ENCODE measurements at places on chromosomes 13 and 19.

DNA sequence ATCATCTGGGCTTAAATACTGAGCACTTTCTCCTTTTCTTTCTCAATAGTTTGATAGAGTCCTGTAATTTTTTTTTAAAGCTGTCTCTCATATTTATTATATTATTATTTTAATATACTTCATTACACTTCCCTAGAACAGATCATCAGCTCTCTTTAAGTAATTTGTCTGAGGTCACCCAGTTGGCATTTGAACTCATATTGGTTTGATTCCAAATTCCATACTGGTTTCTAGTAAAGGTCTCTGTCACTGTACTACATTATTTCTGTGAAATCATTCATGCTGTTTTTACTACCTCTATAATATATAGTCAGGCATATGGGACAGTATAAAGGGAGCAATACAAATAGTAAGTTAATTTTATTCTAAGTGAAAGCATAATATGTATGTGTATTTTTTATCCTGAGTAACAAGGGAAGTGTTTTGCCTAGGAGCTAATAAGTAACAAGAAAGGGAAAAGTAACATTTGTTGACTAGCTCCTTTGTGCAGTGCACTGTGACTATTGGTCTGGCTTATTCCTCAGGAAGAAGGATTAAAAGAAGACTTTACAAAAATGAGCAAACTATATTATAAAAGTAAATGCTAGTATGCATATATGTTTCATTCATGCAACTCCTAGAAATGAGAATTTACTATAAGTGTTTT lies 14.3 kb downstream of the LPAR6 start:
- no peak for DNase-seq

GRCh38 chr13:59846845-59847620 lies 316.7 kb downstream of the DIAPH3 start:
- DNase-seq, result no peak

DNA sequence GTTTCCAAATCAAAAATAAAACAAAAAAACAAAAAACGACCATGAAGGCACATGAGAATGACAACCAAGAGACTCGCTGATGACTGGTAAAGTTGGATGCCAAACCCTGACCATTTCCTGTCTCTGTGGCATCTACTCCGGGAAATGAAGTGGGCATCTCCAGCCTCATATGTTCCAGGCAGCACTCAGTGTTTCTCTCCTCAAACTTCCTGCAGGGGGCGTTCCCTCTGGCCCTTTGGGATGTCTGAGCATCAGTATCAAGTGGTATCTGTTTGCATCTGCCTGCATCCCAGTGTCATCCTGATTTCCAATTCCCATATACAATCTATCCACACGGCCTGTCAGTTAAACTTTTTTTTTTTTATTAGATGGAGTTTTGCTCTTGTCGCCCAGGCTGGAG lies 9.8 kb upstream of the SIGLEC12 start:
- DNase-seq, result no peak

- DNase-seq, result no peak
These were observed 49.9 kb downstream of the SOX21 start for GRCh38 chr13:94662274-94662945.

GRCh38 chr19:13727798-13728197 lies 36.5 kb upstream of the MRI1 start:
- DNase-seq, result no peak

DNA sequence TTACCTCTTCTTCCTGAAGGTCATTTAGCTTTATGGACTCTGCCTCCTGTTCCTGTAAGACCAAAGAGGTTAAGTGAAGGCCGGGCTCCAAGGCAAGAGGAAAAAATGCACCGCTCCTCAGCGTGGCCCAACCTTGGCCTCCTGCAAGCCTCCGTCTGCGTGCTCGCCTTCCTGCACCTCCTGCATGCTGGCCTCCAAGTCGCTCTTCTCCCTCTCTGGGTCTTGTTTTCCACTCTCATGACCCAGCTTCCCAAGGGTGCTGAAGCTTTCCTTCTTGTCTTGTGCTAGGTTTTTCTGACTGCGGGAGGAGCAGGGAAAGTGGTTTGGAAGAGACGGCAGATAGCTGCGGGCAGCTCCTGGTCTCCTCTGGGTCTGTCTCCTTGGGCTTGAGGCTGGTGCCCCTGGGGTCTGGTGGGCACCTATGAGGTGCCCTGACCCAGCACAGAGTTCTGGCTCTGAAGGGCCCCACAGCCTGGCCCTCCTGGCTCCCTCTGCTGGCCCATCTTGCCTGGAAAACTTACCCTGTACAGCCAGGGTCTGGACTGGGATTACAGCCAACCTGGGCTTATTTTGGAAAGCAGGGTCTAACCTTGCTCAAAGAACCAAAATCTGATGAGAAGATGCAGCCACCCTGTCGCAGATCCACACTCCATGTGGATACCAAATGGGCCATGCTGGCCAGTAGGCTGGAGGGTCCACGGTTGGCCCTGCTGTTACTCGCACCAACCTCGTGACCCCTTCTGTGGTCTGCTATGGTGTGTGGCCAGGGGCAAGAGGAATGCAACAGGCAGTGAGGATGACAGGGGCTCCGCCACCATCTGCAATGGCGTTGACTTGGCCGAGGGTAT lies 5.2 kb downstream of the C13orf46 start:
- DNase-seq, result no peak

- DNase-seq, result no peak
These were observed 16.3 kb downstream of the MPND start for GRCh38 chr19:4359627-4360000.

DNA sequence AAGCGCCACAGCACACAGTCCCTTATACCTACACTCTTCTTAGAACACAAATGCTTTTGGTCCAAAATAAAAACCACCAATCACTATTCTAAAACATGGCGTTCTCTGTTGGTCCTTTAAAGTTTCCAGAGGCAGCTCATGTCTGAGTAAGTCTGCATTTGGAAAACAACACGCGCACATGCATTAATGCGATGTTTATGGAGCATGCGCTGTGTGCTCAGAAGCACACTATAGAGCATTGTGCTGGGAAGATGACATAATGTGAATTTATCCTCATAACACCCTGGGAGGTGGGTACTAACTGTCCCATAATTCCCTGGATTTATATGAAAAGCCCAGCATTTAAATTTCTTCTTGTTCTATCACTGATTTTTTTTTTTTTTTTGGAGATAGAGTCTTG lies 10.7 kb downstream of the ZNF682 start:
- no peak for DNase-seq

DNA sequence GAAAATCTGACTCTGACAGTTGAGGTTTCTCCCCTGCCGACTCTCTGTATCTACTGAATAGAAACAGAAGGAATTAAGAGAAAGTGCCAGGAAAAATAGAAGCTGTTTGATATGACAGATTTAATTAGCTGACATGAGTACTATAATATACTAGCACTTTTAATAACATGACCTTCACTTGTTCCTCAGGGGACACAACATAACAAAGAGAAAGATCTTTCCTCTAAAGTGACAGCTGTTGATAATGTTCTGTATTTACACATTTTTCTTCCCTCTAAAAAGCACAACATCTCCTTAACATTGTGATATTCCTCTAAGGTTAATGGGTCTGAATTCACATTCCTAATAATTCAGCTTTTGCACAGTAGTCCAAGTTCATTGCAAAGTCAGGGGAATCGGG lies 1136.0 kb downstream of the PCDH17 start:
- no peak for DNase-seq

DNA sequence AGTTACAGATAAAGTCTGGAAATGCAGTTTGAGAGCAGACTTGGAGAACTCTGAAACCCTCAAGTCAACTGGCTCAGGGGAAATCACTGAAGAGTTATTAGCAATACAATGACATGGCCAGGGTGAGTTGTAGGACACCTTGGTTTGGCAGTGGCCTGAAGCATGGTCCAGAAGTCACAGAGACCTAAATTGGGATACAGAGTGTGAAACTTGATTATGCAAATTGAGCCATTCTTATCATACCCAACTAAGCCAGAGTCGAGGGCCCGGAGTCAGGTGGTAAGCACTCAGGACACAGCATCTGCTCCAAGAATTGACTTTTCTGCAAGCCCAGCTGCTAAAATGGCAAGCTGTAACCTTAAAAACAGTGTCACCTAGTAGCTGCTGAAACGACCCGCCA lies 224.5 kb downstream of the DCLK1 start:
- no peak for DNase-seq

GRCh38 chr13:24052547-24053518 lies 107.7 kb upstream of the SPATA13 start:
- no peak for DNase-seq

GRCh38 chr19:56508290-56508778 lies 679 bp downstream of the ZNF471 start:
- no peak for DNase-seq

DNA sequence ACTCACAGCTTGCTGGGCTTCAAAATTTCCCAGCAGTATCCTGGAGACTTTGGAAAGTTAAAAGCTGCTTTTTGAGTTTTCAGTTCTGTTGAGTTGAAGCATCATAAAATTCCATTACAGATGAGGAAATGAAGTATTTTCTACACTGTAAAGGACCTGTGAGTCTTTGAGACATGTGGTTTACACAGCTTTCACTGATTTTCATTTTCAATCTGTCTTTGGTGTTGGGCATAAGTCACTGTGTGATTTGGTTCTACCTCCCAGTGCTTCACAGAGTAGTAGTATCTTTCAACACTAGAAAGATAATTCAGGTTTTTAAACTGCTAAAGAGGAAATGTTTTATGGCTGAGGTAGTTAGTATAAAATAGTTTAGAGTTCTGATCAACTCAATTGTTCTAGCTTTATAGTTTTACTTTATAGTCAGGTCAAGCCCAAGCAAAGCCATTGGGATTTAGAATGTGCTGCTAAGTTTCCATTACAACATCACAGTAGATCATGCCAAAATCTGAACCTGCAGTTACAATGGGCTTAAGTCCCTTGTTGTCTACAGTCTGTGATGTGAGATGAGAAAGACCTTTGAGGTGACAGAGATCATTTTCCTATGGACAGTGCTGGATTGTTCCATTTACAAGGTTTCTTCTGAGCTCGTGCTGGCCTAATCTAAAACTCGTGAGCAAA lies 161.6 kb downstream of the FLT1 start:
- no peak for DNase-seq

DNA sequence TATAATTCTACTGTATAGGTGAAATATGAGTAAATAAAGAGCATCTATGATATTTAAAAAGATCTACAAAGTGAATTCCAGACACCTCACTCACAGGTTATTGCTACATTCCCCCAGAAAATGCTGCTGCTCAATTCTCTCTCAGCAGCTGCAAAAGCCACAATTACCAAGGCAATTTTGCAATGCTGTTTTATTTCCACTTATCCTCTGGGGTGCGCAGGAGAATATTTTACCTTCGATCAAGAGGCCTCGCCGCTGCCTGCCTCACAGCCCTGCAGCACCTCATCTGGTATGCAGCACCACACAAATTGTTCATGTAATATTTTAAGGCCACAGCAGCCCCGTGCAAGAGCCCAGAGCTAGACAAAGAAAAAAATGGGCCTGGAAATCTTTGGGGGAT lies 333.2 kb downstream of the DNAJC15 start:
- no peak for DNase-seq

DNA sequence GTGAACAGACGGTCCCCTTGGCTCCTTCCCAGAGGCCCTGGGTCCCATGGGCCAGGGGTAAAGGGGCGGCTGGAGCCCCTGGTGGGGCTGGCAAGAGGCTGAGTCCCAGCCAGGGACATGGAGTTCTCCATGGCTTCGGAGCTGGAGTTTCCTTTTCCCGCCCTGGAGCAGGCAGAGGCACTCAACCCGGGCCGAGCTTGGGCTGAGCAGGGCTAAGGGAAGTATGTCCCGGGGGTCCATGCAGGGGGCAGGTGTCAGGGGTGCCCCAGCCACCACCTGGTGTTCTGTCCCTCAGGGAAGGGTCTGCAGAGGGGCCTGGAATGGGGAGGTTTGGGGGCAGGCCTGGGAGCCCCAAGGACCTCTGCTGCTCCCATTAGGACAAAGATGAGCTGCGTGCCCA lies 54.0 kb upstream of the TPM4 start:
- DNase-seq, result no peak

DNA sequence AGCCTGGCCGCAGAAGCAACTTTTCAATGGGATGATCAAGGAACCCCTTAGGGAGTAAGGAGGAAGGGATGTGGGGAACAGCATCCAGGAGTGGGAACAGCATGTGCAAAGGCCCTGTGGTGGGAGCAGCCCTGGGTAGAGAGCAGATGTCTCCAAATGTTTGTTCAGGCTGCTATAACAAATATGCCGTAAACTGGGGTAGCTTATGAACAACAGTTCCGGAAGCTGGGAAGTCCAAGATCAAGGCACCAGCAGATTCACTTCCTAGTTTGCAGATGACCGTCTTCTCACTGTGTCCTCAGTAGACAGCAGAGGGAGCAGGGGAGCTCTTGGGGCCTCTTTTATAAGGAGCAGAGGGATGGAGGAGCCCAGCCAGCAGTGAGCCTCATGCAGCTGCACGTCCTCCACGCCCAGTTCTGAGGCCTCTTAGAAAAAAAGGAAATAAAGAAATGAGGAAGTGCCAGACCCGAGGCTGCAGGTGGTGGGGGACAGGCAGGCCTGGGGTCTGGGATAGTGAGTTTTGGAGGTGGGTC lies 4.2 kb upstream of the LRRC25 start:
- no peak for DNase-seq

DNA sequence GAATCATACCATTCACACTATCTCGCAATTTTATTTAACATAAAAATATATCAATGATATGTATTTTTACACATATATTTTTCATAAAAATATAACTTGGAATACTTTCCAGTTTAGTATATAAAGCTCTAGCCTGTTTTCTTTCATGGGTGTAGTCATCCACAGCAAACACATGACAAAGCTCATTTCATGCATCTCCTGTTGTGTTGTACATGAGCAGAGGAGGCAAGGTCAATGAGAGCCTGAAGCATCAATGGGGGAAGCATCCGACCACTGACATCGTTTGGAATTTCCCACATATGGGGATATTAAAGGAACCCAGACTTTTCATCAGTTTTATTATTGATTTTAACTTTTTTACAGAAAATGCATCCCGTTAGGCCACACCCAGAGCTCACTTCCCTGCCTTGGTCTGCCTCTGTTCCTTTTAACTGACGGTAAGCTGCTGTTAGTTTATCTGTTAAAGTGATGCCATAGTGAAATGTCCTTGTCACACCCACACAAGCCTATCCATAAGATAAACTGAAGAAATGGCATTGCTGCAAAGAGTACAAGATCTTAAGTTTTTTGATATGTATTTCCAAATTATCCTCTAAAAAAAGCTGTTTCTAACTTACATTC lies 44.0 kb downstream of the MIPEP start:
- DNase-seq, result no peak

GRCh38 chr13:20332361-20333096 lies 100.4 kb upstream of the GJB6 start:
- no peak for DNase-seq

DNA sequence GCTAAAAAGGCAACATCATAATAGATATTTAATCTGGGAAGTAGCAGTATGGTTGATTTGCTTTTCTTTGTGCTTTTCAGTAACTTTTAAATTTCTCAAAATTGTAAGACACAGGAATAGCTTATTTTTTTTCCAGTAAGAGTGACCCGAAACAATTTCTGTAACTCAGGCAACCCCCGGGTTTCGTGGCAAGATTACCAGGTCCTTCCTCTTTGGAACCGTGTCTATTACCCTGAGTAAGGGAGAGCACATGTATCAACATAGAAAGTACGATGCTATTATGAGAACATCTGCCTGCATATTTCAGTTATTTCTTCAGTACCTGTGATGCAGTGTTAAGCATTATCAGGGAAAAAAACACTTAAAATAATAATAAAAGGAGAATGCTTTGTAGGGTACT lies 64.1 kb downstream of the DOCK9 start:
- no peak for DNase-seq

Measured in activated naive CD8-positive, alpha-beta T cell treated with anti-CD3 and anti-CD28 coated beads, Interleukin-2, amount 50 U/mL, for 16 hours (primary cell).